ENCODE measurements at places on chromosomes 4 and X.

- peak; percentile 45 for DNase-seq
Observed at GRCh38 chrX:51866210-51866609, 27.2 kb upstream of the MAGED1 start.

- DNase-seq = no peak
Observed at GRCh38 chrX:95889279-95889678, 795.4 kb upstream of the DIAPH2 start.

GRCh38 chr4:173527103-173527891, 2.7 kb downstream of the HAND2 start:
- no peak for DNase-seq

GRCh38 chr4:168612450-168613135, 115.7 kb downstream of the PALLD start:
- DNase-seq = peak; percentile 92

DNA sequence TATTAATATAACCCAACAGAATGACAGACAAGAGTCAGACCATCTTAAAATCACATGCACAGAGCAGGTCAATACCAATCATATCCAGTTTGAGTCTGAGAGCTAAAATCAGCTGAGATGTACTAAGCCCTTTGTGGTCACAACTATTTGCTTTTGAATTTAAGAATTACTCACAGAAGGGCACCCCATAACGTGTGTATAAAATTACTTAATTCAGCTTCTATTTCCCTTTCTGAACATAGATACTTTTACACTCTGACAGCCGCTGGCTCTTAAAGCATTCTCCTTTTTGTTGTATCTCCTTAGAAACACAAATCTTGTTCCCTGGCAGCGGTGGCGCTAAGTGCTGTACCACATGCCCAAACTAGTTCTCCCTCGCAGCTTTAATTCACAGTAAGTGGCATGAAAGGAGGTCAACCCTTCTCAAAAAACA, 14.8 kb upstream of the PPARGC1A start:
- no peak for DNase-seq

- no peak for DNase-seq
Observed at GRCh38 chrX:151687635-151688034, 7.6 kb upstream of the PRRG3 start.

DNA sequence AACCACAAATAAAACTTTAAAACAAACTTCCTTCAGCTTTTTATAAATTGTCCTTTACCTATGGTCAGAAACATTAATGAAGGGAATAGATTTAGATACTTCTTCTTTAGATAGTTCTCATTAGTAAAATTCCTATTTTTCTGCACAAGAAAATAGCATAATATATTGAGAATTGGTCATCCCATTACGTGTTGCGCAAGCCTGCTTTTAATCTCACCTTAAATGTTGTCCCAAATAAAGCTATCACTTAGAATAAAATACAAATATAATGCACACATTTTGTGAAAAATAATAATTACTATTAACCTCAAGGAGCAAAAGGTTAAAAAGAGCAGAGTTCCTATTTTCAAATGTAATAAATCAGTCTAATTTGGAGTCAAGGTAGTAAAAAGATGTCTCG, 95.2 kb upstream of the TTC29 start:
- no peak for DNase-seq

DNA sequence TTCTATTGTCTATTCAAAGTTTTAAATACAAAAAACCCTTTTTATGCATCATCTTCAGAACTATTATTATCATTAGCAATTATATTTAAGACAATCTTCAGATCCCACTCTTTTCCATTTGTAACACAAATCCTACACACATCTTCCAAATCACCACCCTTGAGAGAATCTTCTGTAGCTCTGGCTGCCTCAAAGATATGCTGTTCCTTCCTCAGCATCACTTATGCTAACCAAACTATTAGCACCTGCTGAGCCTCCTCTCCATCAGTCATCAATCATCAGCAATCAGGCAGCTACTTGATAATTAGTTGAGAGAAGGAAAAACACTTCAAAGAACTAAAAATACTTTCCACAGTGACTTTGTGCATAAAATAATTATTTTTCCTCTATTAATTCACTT, 1082.2 kb downstream of the C4orf33 start:
- DNase-seq = no peak

- DNase-seq = peak; percentile 73
Observed at GRCh38 chr4:108651014-108651791, 804 bp downstream of the OSTC start.
